ENCODE measurements at places on chromosomes 2 and 18.

GRCh38 chr18:11504962-11505361, 104.4 kb upstream of the SLC35G4 start:
- DNase-seq = no peak

- DNase-seq = no peak
Measured at GRCh38 chr18:11487390-11487789, 122.0 kb upstream of the SLC35G4 start.

DNA sequence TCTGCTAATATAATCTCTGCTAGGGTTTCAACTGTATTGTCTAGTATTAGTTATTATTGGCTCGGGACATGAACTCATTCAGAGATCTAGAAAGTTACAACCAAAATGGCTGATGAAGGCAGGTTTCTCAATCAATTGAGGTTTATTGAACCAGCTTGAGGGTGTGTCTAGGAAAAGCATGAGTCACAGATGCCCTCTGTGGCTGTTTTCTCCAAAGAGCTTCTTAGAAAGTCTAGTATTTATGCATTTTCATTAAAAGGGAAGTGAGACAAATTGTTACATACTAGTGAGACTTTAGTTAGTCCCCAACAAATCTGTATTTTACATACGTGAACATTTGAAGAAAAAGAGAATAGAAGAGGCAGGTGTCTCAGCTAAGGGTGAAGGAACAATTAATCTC, 23.0 kb upstream of the RTTN start:
- DNase-seq = no peak

DNA sequence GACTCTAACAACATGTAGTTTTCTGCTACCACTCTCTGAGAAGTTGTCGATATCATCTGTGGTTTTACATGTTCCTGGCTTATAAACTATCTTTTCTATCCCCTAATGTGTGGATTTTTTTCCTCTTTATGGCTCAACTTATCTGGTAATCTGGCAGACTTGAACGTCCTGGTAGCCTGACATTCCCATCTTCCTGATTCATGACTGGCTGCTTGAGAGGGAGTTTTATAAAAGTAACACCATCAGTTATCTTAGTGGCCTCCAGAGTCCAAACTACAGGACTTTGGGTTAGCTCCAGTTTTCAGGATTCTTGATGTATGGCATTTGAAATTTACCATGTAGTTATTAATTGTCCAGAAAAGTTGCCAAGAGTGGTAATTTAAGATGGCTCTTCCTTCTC, 174.0 kb upstream of the GULP1 start:
- no peak for DNase-seq

- no peak for DNase-seq
Measured at GRCh38 chr18:5142859-5143258, 54.2 kb downstream of the AKAIN1 start.

DNA sequence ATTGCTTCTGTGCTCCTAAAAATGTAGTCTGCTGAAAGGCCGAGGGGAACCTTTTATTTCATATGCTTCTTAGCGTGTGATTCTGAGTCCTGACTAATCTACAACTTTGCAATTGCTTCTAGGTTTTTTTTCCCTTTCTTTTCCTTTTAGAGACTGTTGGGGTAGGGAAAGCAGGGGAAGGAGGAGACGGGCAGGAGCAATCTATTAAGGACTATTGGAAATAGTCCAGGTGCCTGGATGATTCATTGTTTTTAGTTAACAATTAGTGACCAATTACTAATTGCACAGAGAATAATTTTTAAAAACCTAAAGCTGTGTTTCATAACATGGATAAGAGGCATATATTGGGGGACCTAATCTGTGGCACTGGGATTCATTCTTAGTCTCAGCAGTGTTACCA, 49.4 kb upstream of the STON1 start:
- no peak for DNase-seq

GRCh38 chr2:182038576-182038975, 52.9 kb downstream of the PPP1R1C start:
- DNase-seq = no peak

DNA sequence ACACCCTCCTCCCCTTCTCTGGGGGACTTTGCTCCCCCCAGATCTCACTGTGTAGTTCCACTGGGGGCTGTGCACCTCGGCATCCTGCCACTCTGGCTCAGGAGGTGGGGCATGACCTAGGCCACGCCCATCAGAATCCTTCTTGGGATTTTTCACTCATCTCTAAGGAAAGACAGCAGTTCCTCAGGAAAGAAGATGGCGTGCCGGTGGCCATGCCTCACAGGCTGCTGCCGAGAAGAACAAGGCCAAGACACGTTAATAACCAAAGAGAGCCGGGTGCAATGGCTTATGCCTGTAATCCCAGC, 3.2 kb downstream of the NMUR1 start:
- DNase-seq = no peak

DNA sequence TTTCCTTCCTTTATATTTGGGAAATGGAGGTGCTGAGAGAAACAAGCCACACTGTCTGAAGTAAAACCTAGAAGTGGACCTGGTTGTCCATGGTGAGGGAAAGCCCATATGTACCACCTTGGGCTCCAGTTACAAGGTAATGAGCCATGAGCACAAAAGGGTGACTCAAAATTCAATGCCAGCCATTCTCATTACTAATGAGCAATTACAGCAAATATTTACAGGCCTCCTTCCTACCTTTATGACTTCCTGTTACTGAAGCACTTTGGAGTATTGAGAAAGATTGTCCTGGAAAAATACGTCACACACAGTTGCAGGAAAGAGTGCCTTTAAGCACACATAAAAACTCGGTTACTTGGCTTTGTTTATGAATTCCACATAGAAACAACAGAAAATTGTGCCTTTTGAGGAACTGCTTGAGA, 9.1 kb downstream of the EPAS1 start:
- no peak for DNase-seq

DNA sequence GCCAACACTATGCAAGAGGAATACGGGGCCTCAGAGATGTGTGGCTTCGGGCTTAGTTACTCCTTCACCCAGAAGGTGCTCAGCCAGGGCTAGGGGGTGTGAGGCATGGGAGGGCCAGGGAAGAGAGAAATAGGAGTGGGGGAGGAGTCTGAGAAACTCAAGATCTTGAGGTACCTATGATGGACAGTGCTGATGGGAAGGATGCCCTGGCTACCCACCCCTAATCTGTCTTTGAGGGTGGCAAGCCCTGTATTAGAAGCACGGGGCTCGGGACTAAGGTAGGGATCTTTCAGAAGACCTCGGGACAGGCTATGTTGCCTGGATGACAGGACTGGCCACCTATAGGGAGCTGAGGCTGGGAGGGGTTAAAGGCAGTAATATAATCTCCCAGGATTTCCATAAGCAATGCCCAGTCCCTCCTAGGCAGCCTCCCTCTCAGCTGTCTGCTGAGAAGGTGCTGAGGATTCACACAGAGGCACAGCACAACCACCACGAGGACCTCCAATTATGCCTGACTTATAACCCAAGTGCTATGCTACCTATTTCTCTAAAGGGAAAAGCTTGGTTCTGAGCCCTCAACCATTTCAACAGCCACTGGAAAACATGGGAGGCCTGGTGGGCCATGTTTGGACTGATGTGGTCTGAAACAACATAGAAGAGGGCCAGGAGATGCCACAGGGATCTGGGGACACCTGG, 23.3 kb downstream of the MTHFD2 start:
- no peak for DNase-seq

DNA sequence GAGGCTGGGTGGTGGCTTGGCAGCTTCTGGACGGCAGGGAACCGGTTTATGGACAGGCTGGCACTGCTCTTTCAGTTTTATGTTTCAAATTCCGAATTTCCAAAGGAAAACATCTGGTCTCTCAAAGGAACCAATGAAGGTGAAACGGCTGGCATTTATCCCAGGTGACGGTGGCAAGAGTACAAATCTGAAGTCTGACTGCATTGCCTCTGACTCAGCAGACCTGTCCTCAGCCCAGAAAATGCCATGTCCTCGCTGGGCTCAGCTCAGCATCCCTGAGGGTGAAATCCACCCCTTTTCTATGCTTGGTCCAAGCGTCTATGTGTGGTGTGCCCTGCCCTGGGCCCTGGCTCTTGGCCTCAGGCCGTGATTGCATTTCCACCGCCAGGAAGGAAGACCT, 38.1 kb downstream of the NAPG start:
- no peak for DNase-seq

GRCh38 chr2:16091576-16092282, 151.4 kb downstream of the MYCN start:
- no peak for DNase-seq

- DNase-seq = no peak
Measured at GRCh38 chr2:136023416-136023815, 38.0 kb upstream of the DARS1 start.

DNA sequence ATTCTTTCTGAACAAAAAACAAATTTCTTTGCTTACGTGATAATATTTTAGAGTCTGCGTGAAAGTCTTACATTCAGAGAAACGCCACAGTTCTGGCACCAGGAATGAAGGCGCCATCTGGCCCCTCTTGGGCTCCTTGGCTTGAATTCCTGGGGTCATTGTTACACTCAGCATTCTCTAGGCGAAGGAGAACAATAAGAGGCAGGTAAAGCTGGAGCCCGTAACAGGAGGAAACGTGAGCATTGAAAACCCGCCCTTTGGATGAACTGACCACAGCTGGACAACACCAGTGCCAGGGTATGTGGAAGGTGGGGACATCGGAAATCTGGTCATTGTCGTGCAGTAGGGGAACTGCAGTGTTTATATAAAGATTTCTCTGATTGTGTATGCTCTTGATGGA, 144.8 kb downstream of the RNF152 start:
- DNase-seq = no peak

DNA sequence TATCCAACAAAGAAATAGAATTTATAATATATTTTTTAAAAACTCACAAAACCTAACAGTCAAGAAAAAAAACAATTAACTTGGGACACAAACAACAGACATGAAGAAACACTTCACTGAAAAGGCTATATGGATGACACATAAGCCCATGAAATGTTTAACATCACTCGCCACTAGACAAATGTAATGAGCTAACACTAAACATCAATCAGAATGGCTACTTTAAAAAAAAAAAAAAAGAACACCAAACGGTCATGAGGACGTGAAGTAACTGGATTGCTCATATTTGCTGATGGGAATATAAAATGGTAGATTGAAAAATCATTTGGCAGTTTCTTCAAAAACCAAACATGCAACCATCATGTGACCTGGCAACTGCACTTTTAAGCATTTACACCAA, 97.3 kb upstream of the RGPD4 start:
- DNase-seq = no peak

- DNase-seq = no peak
Measured at GRCh38 chr2:19819097-19820065, 82.4 kb downstream of the TTC32 start.

GRCh38 chr18:5893956-5894610, 1.2 kb downstream of the TMEM200C start:
- DNase-seq = no peak

- DNase-seq = no peak
Measured at GRCh38 chr2:220282236-220282635, 654.8 kb downstream of the SLC4A3 start.

- DNase-seq = no peak
Measured at GRCh38 chr18:3246635-3247239, 864 bp upstream of the MYL12A start.

- DNase-seq = no peak
Measured at GRCh38 chr2:224038830-224039079, 331 bp downstream of the SERPINE2 start.

- no peak for DNase-seq
Measured at GRCh38 chr18:63843008-63843407, 44.5 kb upstream of the SERPINB2 start.

DNA sequence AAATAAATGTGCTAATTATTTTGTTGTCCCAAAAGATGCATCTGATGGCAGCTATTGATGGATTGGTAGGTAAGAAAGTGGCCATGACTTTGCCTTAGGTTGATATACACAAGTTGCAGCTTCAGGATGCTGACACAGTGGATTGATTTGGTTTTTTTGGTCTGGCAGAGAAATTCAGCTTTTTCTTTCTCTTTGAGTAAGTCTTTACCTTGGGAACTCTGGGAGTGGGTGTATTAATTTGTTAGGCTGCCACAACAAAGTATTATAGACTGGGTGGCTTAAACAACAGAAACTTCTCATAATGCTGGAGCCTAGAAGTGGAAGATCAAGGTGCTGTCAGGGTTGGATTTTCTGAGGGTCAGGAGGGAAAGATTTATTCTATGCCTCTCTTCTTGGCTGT, 19.8 kb upstream of the ICOS start:
- no peak for DNase-seq

DNA sequence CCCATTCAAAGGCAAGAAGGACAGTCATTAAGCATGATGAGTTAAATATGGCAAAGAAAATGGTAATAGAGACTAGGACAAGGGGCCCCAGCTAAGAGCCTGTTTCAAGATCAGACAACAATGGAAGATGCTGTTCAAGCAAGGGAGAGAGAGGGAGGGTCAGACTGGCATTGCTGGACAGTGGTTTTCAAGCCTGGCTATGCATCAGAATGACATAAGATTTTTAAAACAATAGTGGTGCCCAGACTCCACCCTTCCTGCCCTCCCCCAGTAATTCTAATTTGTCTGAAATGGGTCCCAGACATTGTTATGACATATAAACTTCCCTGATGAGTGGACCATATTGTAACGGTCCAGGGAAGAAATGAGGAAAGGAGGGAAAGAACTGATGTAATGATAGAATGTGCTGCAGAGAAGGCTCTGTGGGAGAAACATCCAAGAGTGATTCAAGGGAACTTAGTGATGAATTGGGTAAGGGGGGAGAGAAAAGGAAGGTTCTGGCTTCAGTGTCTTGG, 112.9 kb upstream of the TRIB2 start:
- DNase-seq = no peak

DNA sequence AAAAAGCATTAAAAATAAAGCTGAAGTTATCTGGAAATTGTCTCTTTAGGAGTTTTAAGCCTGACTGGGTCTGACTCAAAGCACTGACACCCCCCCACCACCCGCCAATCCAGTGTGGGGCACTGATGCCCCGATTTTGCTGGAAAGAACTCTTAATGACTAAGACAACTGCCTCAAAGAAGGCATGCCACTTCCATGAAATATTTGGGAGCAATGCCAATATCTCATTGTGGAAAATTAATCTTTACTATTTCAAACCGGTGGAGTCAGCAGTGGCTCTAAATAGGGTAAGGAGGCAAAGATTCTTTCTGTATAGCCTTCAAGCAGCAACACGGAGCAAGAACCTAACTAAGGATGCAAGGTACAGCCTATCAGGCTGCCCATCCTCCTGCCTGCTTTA, 4.5 kb downstream of the FKBP7 start:
- DNase-seq = no peak

- DNase-seq = no peak
Measured at GRCh38 chr2:189783451-189783926, 650 bp downstream of the ORMDL1 start.
